ENCODE measurements at places on chromosomes 3 and 15. TPM values are rescaled to one million over a fixed set of nuclear protein-coding genes. Genes with fewer than 3 reads are reported as not detected.

DNA sequence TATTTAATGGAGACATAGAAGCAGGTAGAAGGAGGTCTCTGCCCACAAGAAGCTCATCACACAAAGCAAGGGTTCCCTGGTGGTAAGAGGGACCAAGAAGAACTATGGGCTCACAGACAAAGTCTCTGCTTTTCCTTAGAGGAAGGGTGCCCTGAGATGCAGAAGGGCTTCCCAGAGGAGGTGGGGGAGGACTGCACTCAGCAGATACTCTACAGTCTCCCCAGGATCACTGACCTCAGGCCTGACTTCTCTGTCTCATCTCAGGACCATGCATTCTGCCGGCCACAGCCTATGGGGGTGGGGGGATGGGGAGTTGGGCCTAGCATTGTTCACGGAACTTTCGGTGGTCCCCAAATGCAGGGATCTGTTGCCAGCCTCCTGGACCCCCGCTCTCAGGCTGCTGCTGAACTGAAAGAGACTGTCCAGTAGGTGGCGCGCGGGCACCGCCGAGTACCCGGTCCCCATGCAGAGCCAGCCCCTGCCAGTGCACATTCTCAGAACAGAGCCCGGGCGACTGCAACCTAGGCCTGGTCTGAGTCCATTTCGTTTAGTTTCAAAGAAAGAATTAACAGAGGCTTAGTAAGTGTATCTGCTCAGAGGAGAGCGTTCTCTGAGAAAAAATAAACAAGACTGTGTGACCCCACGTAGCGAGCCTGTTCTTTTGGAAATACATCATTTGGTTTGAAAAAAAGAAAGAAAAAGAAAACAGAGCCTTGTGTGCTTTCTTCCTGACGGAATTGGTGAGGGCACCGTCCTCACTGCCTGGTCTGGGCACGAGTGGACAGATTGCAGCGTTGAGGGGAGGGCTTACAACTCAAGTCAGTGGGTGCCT is 74.1 kb downstream of the LRTM1 start:
- DNase-seq, result no peak

- peak; percentile 63 for DNase-seq
Measured at GRCh38 chr3:44355362-44356033, 16.9 kb downstream of the TCAIM start.

GRCh38 chr3:31251083-31251482 is 281.6 kb upstream of the STT3B start:
- no peak for DNase-seq

GRCh38 chr15:57545995-57546394 is 45.7 kb upstream of the MYZAP start:
- no peak for DNase-seq

DNA sequence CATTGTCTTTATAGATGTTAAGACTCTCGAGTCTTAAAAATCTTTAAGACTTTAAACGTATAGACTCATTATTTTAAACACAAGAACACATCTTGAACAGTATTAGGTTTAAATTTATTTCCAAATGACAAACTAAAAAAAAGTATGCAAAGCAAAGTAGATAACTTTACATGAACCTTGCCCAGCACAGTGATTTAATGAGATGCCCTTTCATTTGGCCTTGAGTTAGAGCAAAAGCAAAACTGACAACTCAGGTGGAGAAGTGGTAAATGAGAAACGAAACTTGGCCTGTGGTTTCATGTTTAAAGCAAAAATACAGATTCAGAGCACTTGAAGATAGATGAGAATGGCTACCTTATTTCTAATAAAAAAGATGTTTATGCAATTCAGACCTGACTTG is 8.6 kb downstream of the GPR15 start:
- no peak for DNase-seq

DNA sequence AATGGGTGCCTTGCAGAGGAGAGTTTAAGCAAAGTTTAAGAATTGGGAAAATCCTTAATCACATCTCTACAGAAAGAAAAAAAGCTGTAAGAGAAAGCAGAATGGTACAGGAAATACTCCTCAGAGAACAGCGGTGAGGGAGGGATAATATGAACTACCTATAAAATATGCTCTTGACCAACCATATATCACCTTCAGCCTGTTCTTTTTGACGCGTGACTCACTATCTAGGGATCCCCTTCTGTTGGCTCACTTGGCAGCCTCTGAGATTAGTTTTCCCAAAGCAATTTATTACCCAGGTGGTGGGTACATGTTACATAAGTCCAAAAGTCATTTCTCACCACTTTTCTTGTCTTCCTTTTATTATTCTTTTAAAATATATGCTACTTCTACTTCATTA is 97.7 kb downstream of the CNTN6 start:
- peak; percentile 2 for DNase-seq

- no peak for DNase-seq
Measured at GRCh38 chr3:145429546-145429945, 731.4 kb downstream of the PLOD2 start.

DNA sequence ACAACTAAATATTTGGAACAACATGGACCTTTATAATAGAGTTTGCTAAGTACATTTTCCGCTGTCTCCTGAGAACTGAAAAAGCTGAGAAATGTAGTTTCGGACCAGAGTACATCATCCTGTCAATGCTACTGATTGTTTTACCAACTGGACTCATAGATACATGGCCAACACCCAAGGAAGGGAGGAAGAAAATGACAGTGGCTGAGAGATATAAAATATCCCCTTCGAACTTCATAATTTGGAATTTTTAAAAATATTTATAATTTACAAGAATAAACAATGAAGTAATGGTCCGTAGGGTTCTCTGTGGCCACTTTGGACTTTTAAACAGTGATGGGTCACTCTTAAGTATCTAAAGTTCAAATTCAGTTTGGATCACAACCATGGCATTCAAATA is 1042.7 kb downstream of the MCTP2 start:
- DNase-seq, result no peak

- DNase-seq, result no peak
Measured at GRCh38 chr15:62988701-62989100, 53.8 kb upstream of the TPM1 start.

The HAPLN3 gene
- 1.3 TPM for total RNA-seq

The PIF1 gene
- total RNA-seq, result 3.9 TPM

The GOLGA6L10 gene
- 4.8 TPM for total RNA-seq

The STAC gene
- 25.3 TPM for total RNA-seq

The CMTM8 gene
- total RNA-seq, result 2.9 TPM
